EH (cell line): ENCODE measurements at places on chromosomes 2 and 18.
A peak's percentile ranks its signal among the peaks of the same experiment; 100 is the strongest.

- peak; percentile 21 for DNase-seq
Observed at GRCh38 chr2:230097841-230098240, 29.1 kb upstream of the SLC16A14 start.

DNA sequence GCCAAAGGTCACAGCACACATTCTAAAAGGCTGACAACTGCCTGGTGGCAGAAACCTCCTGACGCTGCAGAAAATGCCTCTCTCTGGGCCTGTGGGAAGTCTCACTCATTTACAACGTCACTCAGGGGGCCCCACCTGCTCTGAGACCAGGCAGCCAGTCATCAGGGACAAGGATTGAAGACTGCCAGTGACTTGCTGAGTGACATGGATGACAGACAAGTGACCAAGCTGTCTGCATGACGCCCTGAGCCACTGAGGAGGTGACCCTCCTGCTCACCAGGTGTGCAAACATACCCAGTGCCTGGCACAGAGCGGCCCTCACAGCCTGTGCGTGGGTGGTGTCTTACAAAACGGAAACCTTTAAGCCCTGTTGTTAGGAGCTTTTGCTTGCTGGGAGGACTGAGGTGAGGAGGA, 392.4 kb downstream of the TNS1 start:
- no peak for DNase-seq

DNA sequence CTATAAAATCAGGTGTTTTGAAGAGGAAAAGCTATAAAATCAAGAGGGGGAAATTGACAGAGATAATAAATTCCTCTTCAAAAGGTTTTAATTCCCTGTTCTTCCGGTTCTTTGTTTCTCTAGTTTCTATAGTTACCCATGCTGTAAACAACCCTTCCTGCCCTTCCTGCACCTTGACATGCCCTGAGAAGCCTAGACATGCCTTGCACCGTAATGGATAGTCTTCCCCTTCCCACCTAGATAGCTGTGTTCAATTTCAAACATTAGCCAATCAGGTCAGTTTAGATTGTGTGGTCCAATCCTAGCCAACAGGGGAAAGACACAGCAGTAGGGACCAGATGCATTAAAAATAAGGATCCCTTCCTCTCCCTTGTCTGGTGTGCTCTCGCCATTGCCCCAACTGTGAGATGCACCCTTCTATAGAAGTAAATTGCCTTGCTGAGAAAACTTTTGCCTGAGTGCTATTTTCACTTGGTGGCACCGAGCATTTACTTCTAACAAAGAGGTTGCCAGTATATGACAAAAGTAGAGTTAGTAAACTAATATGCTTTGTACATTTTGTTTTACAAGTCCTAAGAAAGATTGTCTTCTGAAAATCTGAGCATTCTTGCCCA, 27.1 kb downstream of the SULT1C4 start:
- DNase-seq = no peak

- peak; percentile 57 for DNase-seq
Observed at GRCh38 chr18:27808683-27809082, 368.2 kb downstream of the CDH2 start.

DNA sequence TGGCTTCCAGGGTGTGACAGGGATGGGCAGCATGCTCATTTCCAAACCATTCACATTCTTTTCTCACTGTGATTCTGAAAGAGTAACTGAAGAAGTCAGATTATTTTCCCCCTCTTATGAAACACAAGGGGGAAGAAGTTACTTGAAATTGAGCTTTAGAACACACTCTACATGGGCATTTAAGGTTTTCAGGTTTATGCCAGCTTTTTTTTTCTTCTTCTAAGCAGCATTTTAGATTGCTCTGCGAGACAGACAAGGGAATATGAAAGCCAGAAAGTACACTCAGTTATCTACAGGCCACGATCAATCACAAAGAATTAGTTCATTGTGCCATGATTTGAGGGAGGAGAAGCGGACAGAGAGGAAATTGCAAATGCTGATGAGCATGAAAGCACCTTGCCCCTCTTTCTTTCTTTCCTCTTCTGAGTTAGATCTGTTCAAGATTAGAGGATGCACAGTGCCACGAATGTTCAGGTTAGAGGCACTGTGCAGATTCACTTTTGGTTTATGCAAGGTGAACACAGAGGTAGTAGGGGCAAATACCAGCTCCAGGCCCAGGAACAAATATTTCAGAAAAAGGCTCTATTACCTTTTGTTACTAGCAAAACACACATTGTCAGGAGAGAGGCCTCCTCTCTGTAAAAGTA, 49.2 kb downstream of the CXCR4 start:
- no peak for DNase-seq

- DNase-seq = no peak
Observed at GRCh38 chr18:74228312-74228711, 63.5 kb downstream of the CYB5A start.

DNA sequence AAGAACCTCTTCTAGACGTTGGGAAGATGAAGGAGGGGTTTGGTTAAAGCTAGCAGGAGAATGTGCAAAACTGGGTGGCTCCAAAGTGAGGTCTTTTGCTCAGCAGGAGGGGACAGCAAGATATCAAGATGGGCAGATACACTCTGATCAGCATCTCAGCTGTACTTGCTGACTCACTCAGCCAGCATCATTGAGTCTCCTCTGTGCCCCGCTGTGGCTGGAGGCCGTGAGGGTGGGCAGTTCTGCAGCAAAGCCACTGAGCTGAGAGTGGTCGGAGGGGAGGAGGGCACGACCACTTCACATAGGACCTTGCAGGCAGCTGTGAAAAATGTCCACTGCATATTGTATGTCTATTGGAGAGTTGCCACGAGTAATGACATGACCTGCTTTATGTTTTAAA, 152.0 kb downstream of the CAPN13 start:
- peak; percentile 34 for DNase-seq

DNA sequence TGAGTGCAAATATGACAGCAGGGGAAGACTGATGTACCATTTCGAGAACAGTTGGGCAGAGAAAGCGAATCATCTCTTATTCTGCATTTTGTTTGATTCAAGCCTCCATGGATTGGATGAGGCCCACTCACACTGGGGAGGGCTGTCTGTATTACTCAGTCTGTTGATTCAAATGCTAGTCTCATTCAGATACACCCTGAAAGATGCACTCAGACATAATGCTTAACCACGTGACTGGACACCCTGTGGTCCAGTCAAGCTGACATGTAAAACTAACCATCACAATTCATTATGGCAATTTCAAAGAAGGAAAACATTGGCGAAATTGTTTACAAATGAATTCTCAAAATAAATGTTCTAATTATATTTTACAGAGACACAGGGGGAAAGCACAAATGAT, 1210.2 kb downstream of the DPP10 start:
- no peak for DNase-seq

- DNase-seq = no peak
Observed at GRCh38 chr18:78701771-78702396, 277.7 kb upstream of the SALL3 start.

- no peak for DNase-seq
Observed at GRCh38 chr2:240162939-240163714, 22.7 kb upstream of the OTOS start.

- DNase-seq = peak; percentile 53
Observed at GRCh38 chr2:73937103-73937885, 10.6 kb downstream of the DGUOK start.

- no peak for DNase-seq
Observed at GRCh38 chr2:7030810-7031209, 113.6 kb downstream of the RNF144A start.

DNA sequence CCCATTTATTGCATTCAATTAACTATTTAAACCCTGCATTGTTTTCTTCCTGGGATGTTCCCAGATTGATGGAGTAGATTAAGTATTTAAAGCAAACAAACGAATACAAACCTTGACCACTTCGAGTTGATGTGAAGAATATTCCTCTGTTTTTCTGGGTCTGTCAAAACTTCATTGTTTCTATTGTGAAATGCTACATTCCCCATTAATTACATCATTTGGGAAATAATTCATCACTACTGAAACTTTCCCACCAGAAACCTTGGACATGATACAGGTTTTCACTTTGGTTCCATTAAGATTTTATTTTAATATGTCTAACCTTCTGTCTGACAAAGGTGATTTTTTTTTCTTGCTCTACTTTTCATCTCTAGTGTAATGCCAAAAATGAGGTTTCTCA, 365.1 kb upstream of the ETAA1 start:
- DNase-seq = peak; percentile 23

DNA sequence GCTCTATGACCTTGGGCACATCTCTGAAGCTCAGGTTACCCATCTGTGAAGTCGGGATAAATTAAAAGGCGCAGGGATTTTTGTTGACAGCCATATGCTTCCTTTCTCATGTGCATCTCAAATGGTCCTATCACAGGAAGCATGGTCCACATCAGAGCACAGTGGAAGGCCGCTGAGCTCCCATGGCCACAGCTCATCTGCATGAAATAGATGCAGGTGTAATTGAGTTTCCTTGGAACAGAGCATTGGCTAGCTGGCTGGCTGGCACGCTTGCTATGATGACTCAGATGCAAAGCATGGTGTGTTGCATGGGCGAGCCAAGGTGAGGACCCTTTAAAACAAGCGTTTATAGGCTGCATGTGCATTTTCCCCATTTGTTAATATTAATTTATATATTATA, 79.3 kb downstream of the TXNL1 start:
- no peak for DNase-seq

- no peak for DNase-seq
Observed at GRCh38 chr2:240811346-240812300, 8.4 kb downstream of the KIF1A start.

DNA sequence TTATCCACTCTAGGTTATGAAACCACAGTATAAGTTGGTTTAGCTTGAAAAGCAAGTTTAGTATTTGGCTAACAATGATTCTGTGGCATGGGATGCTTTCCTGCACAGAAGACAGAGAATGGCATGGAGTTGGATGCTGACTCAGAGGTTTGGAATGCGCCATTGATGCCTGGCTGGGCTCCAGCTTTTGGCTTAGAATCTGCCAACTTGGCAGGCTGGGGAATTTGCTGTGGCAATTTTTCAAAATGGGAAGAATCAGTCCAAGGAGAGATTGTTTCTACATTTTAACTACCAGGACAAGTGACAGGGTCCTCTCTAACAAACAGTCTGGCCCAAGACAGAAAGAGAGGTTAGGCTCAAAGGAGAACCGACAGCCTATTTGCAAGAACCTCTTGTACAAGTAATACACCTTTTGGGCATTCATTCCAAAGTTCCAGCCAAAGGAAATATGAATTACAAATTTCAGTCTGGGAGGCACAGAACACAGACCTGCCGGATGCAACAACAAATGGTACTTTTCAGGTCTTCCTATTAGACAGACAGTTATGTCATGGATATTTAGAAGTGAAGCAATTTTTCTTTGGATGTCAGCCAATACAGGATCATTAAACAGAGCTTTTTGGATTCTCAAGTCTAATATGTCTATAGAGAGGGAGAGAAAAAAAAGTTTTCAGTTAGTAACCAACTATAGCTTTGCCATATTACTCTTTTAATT, 1027.7 kb downstream of the TMEM182 start:
- DNase-seq = peak; percentile 2

DNA sequence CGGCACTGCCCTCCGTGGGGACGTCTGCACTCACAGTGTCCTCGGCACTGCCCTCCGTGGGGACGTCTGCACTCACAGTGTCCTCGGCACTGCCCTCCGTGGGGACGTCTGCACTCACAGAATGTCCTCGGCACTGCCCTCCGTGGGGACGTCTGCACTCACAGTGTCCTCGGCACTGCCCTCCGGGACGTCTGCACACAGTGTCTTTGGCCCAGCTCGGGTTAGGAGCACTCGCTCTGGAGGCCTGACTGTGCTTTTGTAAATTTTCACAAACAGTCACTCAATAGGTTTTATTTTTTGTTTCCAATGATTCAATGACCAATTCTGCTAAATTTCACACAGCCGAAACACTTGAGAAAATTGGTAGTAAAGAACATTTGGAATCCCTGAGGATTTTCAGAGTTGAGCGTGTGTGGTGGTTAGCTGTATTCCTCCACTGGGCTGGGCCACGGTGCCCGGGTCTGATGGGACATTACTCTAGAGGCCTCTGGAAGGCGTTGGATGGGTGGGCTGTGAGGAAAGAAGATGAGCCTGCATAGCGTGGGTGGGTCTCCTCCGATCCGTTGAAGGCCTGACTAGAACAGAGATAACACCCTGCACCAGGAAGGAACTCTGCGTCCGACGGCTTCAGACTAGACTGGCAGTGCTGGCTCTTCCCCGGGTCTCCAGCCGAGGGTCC, 134.8 kb downstream of the RTP5 start:
- DNase-seq = no peak

- DNase-seq = peak; percentile 63
Observed at GRCh38 chr2:25979001-25979400, 3.3 kb downstream of the KIF3C start.

DNA sequence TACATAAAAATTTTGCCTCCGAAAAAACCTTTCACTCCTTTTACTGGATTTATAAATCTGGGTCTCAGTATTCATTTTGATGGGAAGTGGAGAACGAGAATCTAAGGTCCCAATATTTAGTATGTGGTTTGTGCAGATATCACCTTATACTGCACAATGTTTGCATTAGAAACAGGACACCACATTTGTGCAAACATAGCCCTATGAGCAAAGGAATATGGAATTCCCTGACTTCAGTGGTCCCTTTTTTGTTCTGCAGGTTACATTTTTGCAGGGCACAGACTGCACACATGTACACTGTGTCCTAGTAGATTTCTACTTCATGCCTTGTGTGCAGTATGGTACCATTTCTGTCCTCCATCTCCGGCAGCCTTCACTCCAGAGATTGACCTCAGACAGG, 130.0 kb downstream of the CDH19 start:
- DNase-seq = no peak

DNA sequence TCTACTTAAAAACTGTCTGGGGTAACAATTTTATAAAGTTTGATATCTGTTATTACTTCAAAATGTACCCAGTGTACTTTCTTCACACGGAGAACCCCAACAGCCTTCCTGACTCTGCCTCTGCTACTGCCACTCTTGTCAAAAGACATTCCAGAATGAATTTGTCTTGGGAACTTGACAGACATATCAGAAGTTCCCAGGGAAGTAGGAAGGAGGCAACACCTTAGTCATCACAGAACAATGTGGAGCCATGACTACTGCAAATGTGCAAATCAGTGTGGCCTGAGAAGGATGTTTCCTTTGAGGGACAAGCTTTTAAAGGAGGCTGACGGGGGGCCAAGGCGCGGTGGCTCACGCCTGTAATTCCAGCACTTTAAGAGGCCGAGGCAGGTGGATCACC, 133.8 kb upstream of the RNF152 start:
- DNase-seq = peak; percentile 91

DNA sequence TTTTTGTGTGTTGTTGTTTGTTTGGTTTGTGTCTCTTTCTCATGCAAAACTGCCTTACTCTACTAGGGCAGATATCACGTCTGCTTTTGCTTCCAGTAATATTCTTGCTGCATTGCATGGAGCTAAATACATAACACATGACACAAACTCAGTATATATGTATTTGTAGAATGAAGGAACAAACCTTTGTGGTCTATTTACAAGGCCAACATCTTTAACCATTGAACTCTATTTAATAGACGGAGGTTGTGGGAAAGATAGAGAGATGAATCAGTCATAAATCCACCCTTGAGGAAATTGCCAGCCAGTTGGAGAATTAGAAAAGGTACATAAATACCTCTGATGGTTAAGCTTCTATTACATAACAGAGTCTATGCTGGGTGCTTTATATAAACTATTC, 26.0 kb upstream of the IL1RL1 start:
- no peak for DNase-seq

- peak; percentile 60 for DNase-seq
Observed at GRCh38 chr2:166333801-166334200, 41.9 kb downstream of the SCN9A start.
